ENCODE measurements at places on chromosomes 5 and 9. TPM values are rescaled to one million over a fixed set of nuclear protein-coding genes. Genes with fewer than 3 reads are reported as not detected.
A peak's percentile ranks its signal among the peaks of the same experiment; 100 is the strongest.

DNA sequence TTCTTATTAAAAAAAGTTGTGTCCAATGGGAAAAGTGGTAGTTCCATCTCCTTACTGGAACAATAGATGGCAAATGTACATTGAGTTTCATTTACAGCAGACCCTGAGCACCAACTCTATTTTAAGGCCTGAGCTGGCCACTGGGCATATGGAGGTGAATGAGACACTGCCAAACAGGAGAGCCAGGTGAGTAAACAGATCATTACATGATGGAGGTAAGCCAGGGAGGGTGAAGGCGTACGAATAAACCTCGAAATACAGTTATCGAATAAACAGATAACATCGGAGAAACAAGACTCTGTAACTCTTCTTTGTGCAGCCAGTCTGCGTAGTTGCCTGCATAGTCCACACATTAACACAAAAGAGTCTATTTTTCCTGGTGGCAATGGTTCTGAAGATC is 446.4 kb upstream of the KLF4 start:
- H3K36me3 ChIP-seq: no peaks in the 10 kb centered on the region
- no peak overlapping the region for H3K27ac ChIP-seq
- H3K27me3 ChIP-seq: no peaks in the 10 kb centered on the region
- no peaks in the 10 kb centered on the region for H3K4me1 ChIP-seq
- no peak for DNase-seq

DNA sequence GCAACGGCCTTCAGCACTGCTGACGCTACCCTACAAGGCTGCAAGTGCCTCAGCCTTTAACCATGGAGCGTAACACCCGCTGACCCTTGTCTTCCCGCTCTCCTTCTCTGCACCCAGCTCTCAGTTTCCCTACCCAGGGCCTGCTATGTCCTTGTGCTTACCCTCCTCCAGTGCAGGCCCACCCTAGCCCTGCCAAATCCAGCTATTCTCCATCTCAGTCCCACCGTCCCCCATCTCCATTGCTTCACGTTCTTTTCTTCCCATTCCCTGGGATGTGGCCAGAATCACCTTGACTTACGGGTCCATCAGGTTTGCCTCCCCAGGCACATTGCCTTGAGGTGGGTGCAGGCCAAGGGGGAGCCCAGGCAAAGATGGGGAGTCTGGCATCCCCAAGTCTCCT is 91.2 kb downstream of the PAX5 start:
- no peak overlapping the region for H3K27ac ChIP-seq
- peaks cover 8% of the 10 kb centered on the region for H3K27me3 ChIP-seq
- H3K4me3 ChIP-seq: no peak overlapping the region
- H3K4me1 ChIP-seq: no peaks in the 10 kb centered on the region

- H3K27ac ChIP-seq: no peak overlapping the region
- H3K4me3 ChIP-seq: no peak overlapping the region
- no peaks in the 10 kb centered on the region for H3K36me3 ChIP-seq
- H3K4me1 ChIP-seq: no peaks in the 10 kb centered on the region
- peaks cover 24% of the 10 kb centered on the region for H3K27me3 ChIP-seq
These were observed 62.6 kb upstream of the XPA start for GRCh38 chr9:97759581-97760288.

GRCh38 chr5:77133061-77133758 is 46.1 kb upstream of the ZBED3 start:
- peak; percentile 84 for DNase-seq
- H3K27ac ChIP-seq: peak overlapping the region; percentile 68
- no peaks in the 10 kb centered on the region for H3K36me3 ChIP-seq
- H3K4me3 ChIP-seq: no peak overlapping the region
- H3K4me1 ChIP-seq: no peaks in the 10 kb centered on the region

DNA sequence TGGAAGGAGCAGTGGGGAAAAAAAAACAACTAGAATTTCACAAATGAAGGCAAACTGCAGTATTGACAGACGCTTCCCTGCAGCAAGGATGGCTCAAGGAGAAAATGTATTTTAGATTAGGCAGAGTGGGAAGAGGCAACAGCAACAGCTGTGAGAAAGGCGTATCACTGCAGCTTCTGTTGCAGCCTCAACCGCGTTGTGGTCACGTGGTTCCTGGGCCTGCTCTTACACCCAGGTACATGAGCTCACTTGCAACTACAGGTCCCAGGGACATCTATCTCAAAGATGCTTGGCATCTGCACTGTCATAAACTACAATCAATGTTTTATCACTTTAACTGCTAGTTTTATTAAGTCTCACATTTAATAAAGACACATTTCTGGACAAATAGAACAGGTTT is 36.0 kb upstream of the GOLM1 start:
- DNase-seq: no peak
- no peaks in the 10 kb centered on the region for H3K4me1 ChIP-seq
- no peaks in the 10 kb centered on the region for H3K27me3 ChIP-seq
- no peak overlapping the region for H3K27ac ChIP-seq
- H3K36me3 ChIP-seq: no peaks in the 10 kb centered on the region
- H3K4me3 ChIP-seq: no peak overlapping the region

DNA sequence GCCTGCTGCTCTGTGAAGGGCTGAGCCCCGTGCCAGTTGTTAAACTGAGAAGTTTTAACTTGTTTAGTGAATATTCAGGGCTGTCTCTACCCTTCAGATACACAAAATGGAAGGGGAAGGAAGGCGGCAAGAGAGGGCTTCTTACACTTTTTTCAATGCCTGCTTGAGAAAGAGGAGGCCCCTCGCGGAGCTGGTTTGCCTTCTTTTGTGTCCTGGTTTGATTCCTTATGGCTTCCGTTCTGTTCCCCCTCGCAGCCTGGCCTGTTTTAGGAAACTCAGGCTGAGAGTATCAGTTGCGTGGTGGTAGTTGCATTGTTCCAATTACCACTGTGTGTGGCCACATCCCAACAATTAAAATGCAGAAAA is 1.0 kb downstream of the FAM53C start:
- H3K4me1 ChIP-seq: peaks cover 22% of the 10 kb centered on the region
- DNase-seq: no peak
- peaks cover 43% of the 10 kb centered on the region for H3K36me3 ChIP-seq
- H3K27ac ChIP-seq: peak overlapping the region; percentile 99

- H3K27me3 ChIP-seq: no peaks in the 10 kb centered on the region
- H3K4me3 ChIP-seq: no peak overlapping the region
- peaks cover 10% of the 10 kb centered on the region for H3K4me1 ChIP-seq
- H3K27ac ChIP-seq: no peak overlapping the region
These were observed 15.0 kb downstream of the CARD19 start for GRCh38 chr9:93111001-93111370.

DNA sequence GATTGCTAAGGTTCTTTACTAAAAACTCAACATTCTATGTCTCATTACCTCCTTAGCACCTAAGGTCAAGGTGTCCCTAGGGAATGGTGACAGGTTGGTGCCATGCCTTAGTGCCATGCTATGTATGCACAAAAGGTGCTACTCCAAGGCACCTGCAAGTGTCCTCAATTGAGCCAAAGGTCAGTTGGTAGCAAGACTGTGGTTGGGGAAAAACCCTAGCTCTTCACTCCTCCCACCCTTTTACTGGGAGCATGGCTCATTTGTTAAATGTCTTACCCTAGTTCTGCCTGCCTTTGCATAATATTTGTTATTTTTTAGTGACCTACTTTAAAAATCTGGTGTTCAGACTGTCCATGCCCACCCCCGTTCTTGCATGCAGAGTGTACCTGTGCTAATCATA is 17.0 kb downstream of the ACO1 start:
- no peak overlapping the region for H3K4me3 ChIP-seq
- DNase-seq: no peak
- no peaks in the 10 kb centered on the region for H3K4me1 ChIP-seq
- H3K27me3 ChIP-seq: no peaks in the 10 kb centered on the region
- no peaks in the 10 kb centered on the region for H3K36me3 ChIP-seq
- H3K27ac ChIP-seq: no peak overlapping the region

DNA sequence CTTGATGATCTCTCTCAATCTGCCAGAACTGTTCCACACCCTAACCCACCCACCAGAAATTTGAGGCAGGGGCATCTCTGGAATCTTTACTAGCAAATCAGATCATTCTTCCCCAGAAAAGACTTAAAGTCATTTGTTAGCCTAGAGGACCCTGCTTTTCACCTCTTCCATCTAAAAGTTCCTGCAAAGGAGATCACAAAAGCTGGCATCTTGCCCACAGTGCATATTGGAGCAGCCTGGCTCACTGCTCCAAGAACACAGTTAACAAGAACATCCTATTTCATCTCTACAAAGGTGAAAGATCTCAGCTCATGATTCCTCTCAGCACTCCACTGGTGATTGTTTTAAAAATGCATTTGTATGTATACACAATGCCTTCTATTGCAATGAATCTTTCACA is 36.3 kb downstream of the GABRP start:
- no peak overlapping the region for H3K4me3 ChIP-seq
- no peaks in the 10 kb centered on the region for H3K4me1 ChIP-seq
- no peak for DNase-seq
- no peaks in the 10 kb centered on the region for H3K36me3 ChIP-seq

- peaks cover 23% of the 10 kb centered on the region for H3K27me3 ChIP-seq
- peaks cover 9% of the 10 kb centered on the region for H3K4me1 ChIP-seq
- H3K27ac ChIP-seq: no peak overlapping the region
- no peak for DNase-seq
- H3K4me3 ChIP-seq: peak overlapping the region; percentile 61
These were observed 467 bp upstream of the SMIM32 start for GRCh38 chr5:136193322-136193935.

DNA sequence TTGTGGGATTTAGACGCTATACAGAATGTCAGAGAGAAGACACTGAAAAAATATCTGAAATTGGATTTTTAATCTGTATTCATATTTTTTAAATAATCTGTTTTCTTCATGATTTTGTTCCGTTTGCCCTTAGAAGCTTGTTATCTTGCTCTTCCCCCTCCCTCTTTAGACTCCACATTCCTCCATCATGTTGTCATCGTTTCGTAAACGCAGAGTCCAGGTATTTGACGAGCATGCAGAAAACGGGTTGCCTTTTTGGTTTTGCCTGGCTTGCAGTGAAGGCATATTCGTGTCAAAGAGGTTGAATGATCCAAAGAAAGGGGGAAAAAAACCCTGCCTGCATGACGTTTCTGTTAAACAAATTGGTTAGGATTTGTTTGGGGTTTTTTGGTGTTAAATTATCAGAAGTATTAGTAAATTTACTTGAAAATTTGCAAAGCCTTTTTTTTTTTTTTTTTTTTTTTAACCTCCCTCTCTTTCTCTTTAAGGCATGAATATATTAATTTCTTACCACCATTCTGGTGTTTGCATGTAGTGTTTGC is 2.9 kb downstream of the SPTAN1 start:
- H3K27me3 ChIP-seq: no peaks in the 10 kb centered on the region
- no peak overlapping the region for H3K4me3 ChIP-seq
- H3K36me3 ChIP-seq: no peaks in the 10 kb centered on the region
- H3K4me1 ChIP-seq: peaks cover 62% of the 10 kb centered on the region

GRCh38 chr5:133494923-133495246 is 117.5 kb downstream of the FSTL4 start:
- H3K4me1 ChIP-seq: no peaks in the 10 kb centered on the region
- H3K36me3 ChIP-seq: no peaks in the 10 kb centered on the region
- no peak overlapping the region for H3K4me3 ChIP-seq
- no peak for DNase-seq
- no peak overlapping the region for H3K27ac ChIP-seq

DNA sequence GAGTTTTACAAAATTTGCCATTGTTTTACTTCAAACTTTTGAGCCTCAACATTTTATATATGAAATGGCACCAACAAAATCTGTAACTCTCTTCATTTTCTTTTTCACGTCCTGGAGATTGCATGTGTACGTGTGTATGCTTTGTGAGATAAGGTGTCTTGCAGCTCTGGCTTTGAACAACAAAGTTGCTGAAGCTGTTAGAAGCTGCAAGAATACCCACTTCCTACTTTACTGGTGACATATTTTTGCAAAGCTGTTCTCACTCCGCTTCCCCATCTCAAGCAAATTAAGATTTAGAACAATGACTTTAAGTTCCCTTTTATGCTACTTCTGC is 41.8 kb downstream of the FYB1 start:
- H3K4me3 ChIP-seq: no peak overlapping the region
- H3K36me3 ChIP-seq: no peaks in the 10 kb centered on the region
- H3K4me1 ChIP-seq: no peaks in the 10 kb centered on the region
- H3K27ac ChIP-seq: no peak overlapping the region
- no peak for DNase-seq
- no peaks in the 10 kb centered on the region for H3K27me3 ChIP-seq

DNA sequence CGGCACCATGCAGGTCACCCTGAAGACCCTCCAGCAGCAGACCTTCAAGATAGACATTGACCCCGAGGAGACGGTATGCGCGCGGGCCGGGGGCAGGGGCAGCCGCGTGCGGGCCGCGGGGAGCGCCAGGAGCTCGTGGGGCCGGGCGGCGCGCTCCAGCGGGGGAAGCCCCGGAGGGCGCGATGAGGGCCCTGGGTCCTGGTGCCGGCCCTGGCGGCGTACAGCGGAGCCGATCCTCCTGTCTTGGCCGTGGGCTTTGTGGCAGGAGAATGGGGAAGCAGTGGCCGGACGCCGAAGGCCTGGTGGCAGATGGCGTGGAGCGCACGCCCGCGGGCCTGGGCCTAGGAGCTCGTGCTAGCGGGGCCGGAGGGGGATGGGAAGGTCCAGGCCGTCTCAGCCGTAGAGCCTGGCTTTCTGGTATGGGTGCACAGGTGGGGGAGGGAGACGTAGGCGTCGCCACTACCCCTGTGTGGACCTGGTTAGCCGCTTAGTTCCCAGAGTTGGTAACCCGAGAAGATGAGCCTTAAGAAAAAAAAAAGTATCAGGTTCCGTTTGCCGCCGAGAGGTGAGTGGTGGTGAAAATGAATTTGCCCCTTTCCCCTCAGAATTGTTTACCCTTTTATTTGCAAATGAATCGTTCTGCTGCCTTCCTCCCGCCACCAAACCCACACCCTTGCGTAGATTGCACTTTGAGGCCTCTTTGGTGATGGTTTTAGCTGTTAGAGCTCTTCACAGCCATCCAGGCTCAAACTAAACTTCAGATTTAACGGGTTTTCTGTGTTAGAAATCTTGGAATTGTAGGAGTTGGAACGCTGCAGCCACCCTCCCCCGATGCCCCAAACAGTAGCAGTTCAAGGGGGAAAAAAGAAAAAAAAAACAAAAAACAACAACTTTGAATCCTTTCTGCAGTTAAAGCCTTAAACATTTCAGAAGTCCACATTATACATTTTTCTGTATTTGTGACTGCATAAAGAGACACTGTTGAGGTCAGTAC is 841 bp downstream of the RAD23B start:
- H3K4me1 ChIP-seq: peaks cover 30% of the 10 kb centered on the region
- peak; percentile 91 for DNase-seq
- no peaks in the 10 kb centered on the region for H3K27me3 ChIP-seq

DNA sequence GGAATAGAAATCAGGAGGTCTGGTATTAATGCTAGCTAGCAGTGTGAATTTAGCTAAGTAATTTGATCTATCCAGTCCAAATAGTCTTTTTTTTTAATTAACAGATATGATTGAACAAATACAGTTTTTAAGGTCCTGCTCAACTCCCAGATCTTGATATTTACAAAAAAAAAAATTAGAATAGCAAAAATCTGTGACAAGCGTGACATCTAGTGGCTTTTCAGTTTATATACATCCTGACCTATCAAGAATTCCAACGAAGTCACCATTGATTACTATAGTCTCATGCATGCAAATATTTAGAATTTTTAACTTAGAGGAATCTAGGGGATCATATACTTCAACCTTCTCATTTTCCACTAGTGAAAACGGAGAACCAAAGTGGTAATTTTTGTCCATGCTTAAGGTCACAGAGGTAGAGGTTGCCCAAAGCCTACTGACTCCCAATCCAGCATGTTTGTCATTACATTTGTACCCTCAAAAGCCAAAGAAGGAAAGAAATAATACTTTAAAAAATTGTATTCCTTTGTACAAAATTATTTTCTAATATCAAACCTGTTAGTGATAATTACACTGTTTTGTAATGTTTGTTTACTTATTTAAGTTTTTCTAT is 17.6 kb upstream of the TARS1 start:
- H3K4me1 ChIP-seq: no peaks in the 10 kb centered on the region
- no peak overlapping the region for H3K27ac ChIP-seq
- H3K4me3 ChIP-seq: no peak overlapping the region

The TNFSF8 gene
- total RNA-seq: 0.46 TPM

The NDUFB6 gene
- 75.4 TPM for total RNA-seq

The ADRB2 gene
- 11.1 TPM for total RNA-seq

The NEK6 gene
- 9.2 TPM for total RNA-seq

Data from psoas muscle (tissue), 8 donors.